ENCODE measurements at places on chromosomes 4 and X.
A peak's percentile ranks its signal among the peaks of the same experiment; 100 is the strongest.

DNA sequence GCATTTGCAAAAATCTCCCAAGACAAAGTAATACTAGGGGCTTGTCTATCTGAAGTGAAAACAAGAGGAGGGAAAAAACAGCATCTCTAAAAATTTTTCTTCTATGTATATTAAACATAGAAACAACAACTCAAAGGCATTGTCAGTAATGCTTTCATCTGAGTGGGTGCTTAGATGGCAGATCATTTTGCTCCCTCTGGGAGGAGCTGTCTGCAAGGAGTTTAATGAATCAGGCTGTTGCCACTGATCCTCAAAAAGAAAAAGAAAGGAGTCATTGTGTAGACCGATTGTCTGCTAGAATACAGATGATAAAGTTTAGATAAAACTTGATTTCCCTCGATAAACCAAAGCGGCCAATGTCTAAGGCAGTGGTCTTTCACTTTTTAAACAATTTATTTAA, 49.7 kb upstream of the KLHL8 start:
- DNase-seq = peak; percentile 46

- DNase-seq = no peak
Observed at GRCh38 chr4:152962150-152962549, 26.0 kb downstream of the FHDC1 start.

DNA sequence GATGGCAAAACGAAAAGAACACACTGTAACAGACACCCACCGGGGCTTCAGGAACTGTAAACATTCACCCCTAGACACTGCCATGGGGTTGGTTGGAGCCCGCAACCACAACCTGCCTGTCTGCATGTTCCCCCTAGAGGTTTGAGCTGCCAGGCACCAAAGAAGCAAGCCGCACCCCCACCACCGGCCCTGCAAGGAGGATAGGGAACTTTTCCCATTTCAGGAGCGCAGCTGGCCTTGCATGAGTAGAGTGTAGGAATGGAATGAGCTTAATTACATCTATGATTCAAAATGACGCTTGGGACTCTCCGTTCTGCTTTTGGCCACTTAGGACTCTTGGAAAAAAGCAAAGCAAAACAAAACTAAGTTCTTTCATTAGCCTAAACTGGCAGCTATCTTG, 243.6 kb upstream of the CTSO start:
- no peak for DNase-seq

GRCh38 chr4:54726907-54727306, 69.2 kb downstream of the KIT start:
- DNase-seq = no peak

GRCh38 chr4:139509727-139510410, 46.1 kb downstream of the SETD7 start:
- peak; percentile 32 for DNase-seq
